CD4-positive, alpha-beta T cell (primary cell): ENCODE measurements at places on chromosomes 3 and 15. TPM values are rescaled to one million over a fixed set of nuclear protein-coding genes. Genes with fewer than 3 reads are reported as not detected.

Gene ILDR1
- not detected for total RNA-seq

Gene UBA3
- 33.4 TPM for total RNA-seq

Gene GPR156
- total RNA-seq, result 0.17 TPM

DNA sequence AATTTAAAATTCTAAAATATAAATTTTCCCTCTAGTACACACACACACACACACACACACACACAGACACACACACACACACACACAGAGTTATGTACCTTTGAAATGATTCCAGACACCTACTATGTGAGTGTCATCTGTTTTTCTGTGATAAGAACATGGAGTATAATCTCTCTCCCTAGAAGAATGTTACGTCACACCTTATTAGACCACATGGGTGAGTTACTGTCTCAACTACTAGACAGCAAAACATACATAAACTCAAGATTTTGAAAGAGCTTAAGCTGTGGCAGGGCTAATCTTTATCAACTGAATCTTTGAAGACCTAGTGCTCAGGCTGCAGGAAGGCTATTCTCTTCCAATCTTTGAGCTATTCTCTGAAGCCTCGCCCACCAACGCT lies 385.9 kb upstream of the BCHE start:
- no peak for DNase-seq

GRCh38 chr3:51110586-51110985 lies 274.5 kb upstream of the MANF start:
- DNase-seq, result no peak

DNA sequence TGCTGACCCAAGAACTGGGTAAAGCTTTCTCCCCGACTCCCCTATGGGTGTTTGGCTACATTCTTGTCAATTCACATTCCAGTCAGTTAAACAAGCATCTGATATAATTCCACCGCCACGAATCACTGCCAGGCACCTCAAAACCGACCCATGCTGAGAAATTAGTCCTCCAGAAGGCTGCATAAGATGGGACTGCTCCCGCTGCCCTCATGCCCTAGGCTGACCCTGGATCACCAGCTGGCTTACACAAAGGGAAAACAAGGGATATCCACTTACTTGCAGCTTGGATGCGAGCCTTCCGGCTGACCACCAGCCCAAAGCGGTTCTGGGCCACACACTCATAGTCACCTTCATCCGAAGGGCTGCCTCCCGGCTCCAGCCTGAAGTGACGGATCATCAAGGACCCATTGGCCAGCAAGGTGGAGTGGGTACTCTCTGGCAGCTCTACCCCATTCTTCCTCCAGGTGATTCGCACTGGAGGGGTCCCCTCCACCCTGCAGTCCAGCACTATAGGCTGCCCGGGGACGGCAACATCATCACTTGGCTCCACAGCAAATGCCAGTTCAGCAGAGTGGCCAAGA lies 2.9 kb downstream of the IGDCC3 start:
- no peak for DNase-seq

GRCh38 chr3:184561913-184562877 lies 610 bp downstream of the EPHB3 start:
- peak; percentile 27 for DNase-seq

DNA sequence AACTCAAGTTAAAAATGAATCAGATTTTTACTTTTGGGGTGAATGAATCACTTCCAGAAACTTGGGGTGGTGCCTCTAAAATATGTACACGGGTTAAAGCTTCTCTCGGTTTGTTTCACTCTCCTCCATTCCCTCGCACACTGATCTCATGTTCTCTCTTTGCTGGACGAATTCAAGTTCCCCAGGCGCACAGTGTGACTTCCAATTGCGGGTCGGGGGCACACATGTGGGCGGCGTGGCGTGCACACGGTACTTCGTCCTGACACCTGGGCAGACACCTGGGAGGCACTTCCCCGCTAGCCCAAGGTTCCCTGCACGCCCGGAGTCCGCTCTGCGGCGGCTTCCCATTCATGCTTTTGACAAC lies 692 bp downstream of the SCAANT1 start:
- peak; percentile 69 for DNase-seq

DNA sequence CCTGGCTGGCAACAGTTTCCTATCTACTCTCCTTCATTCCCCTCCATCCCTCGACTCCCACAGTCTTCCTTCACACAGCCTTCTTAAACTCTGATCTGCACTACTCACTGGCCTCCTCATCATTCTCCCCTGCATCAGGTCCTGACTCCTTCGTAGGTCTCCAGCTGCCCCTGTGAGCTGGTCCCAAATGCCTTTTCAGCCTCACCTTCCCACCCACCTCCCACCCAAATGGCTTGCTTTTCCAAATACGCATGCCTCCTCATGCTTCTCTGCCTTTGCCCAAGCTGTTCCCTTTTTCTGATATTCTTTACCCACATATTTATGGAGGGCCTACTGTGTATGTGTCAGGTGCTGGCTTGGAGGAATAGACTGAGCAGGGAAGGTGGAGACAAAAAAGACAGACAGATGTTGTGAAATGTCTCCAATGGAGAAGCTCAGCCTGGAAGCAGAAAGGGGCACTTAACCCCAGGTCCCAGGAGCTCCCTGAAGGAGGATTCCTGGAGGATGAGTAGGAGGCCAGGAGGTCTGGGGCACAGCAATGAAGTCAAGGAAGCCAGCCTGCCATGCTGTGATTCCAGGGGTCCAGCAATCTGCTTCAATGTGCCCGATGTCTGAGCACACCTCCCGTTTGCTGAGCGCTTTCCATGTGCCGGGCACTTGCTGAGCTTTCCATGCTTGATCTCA lies 252.2 kb downstream of the SHQ1 start:
- DNase-seq, result no peak

DNA sequence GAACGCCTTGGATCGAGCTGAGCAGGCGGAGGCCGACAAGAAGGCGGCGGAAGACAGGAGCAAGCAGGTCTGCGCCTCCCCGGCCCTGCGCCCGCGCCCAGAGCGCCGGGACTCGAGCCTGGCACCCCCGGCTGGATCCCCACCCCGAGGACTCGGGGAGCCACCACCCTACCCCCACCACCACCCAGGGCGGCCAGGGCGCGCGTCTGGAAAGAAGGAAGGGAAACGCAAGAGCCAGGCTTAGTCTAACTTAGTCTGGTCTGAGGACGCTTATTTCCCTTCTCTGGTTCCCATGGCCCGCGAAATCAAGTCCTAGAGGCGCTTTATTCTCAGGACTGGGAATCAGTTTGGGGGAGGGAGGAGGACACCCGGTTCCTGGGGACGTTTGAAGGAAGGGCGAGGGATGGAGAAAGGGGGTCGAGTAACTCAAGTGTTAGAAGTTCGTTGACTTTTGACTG lies 359 bp downstream of the TPM1 start:
- no peak for DNase-seq

DNA sequence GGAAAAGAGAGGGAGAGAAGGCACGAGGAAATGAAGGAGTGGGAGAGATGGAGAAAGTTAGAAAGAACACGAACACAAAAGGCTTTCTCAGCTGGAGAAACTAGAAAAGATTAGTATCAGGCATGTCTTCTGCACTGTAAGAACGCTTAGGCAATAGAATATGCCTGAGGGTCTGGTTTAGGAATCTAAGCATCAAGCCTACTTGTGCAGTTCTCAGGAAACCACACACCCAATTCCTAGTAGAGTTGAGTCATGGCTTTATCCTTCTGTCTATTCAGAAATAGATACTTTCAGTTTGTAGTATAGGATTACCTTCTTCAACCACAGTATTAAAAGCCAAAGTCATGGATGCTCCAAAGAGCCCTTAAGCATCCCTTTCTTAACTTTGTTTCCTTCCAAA lies 969.4 kb downstream of the NTRK3 start:
- no peak for DNase-seq

DNA sequence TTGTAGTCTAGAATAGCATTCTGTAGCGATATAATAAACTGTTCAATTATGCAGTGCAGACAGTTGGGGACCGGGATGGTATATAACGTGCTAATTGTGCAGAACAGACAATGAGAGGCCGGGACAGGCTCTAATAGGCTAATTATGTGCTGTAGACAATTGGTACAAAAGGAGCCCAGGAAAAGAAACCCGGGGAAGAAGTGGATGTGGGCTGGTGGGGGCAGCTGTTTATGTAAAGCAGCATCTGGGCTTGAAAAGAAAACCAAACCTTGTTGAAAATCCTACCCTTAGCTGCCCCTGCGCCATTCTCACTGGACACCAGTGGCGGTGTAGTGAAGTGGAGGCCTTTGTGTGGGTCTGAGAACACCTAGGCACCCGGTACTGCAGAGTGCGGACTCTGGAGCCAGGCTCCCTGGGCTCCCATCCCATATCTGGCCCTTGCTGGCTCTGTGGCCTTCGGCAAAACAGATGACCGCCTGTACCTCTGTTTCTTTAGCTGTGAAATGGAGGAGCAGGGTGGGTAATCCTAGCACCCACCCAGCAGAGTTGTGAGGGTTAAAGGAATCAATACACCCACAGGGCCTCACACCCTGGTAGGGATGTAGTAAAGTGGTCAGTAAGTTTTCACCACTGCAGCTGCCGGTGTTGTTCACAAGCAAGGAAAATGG lies 51.5 kb downstream of the CMTM6 start:
- DNase-seq, result no peak

DNA sequence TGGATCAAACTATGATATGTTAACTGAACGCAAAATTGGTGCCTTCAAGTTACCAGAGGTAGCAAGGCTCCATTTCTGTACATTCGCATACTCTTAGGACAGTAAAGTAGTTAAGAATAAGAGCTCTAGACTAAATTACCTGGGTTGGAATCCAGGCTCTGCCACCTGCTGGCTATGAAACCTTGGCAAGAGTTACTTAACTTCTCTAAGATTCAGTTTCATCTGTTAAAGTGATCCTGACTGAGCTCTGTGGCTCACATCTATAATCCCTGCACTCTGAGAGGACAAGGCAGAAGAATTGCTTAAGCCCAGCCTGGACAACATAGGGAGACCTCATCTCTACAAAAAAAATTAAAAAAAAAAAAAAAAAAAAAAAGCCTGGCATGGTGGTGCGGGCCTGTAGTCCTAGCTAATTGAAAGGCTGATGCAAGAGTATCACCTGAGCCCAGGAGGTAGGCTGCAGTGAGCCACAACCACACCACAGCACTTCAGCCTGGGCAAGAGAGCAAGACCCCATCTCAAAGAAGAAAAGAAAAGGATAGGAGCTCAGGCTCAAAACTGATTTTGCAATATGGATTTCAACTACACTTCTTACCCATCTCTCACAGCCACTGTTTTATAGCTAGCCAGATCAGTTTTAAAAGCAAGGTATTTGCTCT lies 21.3 kb downstream of the GSK3B start:
- DNase-seq, result no peak

- no peak for DNase-seq
Observed at GRCh38 chr3:138809500-138810256, 25.1 kb downstream of the PIK3CB start.

- no peak for DNase-seq
Observed at GRCh38 chr3:9897408-9898372, 5.0 kb upstream of the IL17RE start.
